NCI-H2081 treated with DMSO at 0.1 percent for 48 hours (cell line): ENCODE measurements at places on chromosomes 7 and 10.

DNA sequence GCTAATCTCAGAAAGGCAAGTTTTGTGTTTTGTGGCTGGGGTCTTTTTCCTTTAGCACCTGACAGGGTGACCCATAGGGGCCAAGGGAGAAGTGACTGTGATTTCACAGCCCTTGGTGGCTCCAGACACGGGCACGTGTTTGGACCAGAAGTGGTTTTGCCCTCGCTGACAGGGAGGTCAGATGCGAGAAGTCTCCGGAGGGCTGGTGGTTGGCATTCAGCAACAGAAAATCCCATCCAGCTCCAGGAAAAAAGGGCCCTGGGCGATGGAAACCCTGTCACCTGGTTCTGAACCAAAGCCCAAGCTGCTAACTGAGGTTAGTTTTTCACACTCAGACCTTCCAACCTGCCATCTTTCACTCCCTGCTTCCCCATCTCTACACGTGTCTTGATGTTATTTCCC, 272.9 kb downstream of the TRIL start:
- no peak for DNase-seq

GRCh38 chr7:121873289-121874194, 581 bp downstream of the PTPRZ1 start:
- DNase-seq = no peak

DNA sequence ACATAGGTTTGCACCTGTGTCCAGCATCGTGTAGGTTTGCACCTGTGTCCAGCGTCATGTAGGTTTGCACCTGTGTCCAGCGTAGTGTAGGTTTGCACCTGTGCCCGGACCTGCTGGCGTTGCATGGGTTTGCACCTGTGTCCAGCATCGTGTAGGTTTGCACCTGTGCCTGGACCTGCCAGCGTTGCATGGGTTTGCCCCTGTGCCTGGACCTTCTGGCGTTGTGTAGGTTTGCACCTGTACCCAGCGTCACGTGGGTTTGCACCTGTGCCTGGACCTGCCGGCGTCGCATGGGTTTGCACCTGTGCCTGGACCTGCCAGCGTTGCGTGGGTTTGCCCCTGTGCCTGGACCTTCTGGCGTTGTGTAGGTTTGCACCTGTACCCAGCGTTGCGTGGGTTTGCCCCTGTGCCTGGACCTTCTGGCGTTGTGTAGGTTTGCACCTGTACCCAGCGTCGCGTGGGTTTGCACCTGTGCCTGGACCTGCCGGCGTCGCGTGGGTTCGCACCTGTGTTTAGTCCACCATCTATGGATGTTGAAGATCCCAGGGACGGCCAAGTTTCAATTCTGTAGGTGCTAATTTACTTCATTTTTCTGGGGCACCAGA, 158.0 kb downstream of the WDR37 start:
- DNase-seq = no peak

DNA sequence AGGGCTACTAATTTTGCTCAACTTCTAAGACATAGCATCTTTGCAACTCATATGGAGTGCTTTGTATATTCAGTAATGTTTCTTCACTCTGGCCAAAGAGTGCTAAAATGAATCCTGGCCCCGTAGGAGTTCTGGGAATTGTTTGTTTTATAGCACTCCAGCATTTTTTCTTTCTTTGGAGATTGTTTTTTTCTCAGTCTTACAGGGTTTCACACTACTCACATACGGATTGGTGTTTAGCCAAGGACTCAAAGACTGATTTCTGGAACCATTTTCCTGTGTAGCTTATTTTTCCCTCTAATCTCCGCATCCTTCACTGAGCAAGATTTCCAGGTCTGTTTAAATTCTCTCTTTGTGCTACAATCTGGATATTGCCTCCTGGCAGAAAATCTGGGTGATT, 6.4 kb downstream of the TAS2R41 start:
- no peak for DNase-seq

- no peak for DNase-seq
Observed at GRCh38 chr7:155808549-155809331, 3.5 kb downstream of the SHH start.

GRCh38 chr10:75654772-75655171, 223.3 kb downstream of the LRMDA start:
- DNase-seq = no peak

- no peak for DNase-seq
Observed at GRCh38 chr10:124138195-124138882, 44.9 kb upstream of the CHST15 start.

DNA sequence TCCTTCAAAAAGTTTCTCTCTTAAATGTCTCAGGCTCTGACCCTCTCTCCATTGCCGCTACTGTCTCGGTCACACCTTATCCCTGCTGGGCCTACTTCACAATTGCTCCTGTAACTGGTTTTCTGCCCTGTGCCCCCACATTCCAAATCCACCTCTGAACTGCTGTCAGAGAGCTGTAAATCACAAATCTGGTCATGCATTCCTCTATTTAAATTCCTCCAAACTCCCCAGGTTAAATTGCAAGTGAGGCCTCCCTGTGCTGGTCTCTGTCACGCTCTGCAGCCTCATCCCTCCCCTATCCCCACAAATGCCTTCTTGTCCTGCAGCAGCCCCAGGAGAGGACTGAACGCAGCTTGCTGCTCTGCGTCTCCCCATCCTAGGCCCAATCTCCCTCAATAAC, 40.4 kb upstream of the CDCA7L start:
- DNase-seq = no peak

GRCh38 chr10:112752288-112752687, 197.8 kb upstream of the TCF7L2 start:
- DNase-seq = no peak

- DNase-seq = no peak
Observed at GRCh38 chr10:63363951-63364350, 101.8 kb downstream of the JMJD1C start.

GRCh38 chr10:106931159-106931852, 233.2 kb downstream of the SORCS1 start:
- DNase-seq = no peak

GRCh38 chr7:18353339-18353738, 142.2 kb upstream of the HDAC9 start:
- no peak for DNase-seq
